Stimulated activated CD4-positive, alpha-beta T cell treated with anti-CD3 and anti-CD28 coated beads, Interleukin-12 subunit alpha, Interleukin-12 subunit beta, amount 100 ng/mL, for 24 hours (primary cell): ENCODE measurements at places on chromosomes 1 and 21.

DNA sequence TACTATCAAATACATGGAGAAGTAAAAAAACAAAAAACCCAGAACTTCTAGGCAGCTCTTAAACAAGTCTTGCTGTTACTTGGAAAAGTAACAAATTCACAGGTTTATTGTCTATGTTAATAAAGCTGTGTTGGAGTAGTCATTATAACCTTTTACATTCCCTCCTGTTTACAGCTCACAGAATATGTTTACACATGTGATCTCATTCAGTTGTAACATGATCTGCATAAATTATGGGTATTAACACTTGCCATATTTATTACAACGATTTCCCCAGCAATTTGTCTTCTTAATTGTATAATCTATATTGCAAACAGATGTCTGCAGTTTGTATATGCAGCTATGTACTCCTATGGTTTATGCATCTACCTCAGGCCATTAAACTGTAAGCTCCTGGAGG, 28.6 kb downstream of the ERG start:
- no peak for DNase-seq

DNA sequence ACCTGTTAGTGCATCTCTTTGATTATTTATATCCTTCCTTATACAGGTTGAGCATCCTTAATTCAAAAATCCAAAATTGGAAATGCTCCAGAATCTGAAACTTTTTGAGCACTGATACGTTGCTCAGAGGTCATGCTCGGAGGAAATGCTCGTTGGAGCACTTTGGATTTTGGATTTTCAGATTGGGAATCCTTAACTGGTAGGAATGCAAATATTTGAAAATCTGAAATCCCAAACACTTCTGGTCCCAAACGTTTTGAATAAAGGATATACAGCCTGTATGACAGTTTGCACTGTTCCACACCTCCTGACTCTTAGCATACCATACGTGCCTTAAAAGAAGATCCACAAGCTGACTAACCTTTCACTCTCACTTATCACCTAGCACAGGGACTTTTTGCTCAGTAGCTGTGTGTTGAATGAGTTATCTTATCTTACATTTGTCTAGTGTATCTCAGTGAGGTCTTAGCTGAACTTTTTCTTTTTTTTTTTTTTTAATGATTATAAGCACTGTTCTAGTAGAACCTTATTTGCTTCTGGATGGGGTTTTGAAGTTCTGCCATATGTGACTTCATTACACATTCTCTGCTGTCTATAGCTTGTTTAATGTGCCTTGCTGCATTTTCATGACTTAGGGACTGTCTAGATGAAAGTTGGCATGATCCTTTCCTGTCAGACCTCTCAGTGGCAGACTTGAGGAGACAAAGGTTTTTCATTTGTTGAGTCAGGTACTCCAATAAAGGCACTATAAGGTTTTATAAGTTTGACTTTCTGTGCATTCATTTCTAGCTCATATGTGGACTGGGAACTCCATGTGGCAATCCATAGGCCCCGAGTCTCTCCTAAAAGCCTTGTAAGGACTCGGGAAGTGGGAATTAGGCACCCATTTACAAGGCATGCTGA, 21.6 kb downstream of the PTGFRN start:
- DNase-seq: no peak

DNA sequence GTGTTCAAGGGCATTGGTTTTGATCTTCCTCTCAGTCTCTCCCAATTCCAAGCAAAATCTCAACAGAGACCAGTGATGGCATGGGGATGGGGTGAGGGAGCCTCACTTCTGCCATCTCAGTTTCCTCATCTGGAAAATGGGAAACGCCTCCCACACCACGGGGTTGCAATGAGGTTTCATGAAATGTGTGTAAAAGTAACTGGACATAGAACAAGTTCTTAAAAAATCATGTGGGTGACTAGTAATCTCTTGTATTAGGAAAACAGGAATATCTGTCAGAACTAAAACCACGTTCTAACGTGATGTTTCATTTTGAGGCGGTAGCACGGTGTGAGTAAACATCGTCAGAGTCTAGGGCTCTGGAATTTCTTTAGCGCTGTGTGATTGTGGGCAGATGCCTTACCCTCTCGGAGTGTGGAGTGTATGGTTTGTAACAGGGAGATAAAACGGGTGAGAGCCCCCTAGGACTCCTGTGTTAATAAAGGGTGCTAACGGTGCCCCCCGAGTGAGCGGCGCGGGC, 55.5 kb upstream of the DNAJC6 start:
- no peak for DNase-seq

DNA sequence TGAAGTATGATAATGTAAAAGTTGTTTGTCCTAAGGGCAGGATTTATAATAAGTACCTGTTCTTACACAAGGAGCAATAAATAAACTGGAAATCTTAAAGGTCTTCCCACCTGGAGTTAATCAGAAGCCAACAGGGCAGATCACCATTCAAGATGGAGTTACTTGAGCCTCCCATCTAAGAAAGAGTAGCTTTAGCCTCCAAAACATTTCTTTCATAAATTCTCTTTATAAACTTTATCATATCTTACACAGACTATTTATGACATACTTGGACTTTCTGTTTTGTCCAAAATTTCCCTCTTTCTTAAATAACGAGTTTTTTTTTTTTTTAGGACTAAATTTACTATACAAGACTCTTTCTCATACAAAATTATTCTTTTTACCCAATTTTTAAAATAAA, 18.5 kb downstream of the OR2T1 start:
- no peak for DNase-seq

DNA sequence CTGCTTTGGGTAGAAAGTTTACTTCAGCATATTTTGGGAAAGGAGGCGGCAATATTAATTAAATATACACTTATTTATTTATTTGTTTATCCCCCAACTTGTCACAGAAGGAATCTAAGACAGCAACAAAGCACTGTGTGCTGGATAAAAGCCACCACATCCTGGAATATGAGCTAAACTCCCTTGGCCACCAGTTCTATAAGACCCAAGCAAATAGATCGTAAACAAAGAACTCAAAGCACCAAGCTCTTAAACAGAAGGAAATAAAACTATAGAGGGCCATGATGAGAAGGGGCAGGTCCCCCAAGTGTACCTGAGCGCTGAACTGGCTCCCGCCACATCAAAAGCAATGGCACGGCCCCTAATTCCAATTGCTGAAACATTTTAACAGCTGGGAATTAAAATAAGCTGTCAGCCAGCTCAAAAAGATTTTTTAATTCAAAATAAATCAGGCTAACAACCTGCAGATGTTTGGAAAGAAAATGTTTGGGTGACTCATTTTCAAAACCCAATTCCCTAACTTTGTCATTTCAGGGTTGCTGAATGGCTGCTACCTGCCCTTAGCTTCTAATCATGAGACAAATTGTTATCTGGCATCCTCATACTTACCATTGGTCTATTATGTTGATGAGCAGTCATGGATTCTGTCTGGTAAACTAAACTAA, 127.1 kb downstream of the SLC30A10 start:
- no peak for DNase-seq

DNA sequence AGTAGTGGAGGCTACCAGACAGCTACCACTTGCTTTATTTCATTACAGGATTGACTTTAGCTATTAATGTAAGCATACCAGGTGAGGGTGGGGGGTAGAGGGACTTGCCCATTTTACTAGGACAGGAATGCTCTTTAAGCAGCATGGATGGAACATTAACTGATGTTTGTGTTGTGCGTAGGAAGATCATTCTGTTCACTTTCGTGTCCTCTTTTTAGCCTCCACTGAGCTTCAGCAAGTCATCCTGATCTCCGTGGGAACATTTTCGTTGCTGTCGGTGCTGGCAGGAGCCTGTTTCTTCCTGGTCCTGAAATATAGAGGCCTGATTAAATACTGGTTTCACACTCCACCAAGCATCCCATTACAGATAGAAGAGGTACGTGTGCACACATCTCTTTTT, 29.3 kb downstream of the IFNGR2 start:
- no peak for DNase-seq
